ENCODE measurements at places on chromosomes 1 and 21.
A peak's percentile ranks its signal among the peaks of the same experiment; 100 is the strongest.

DNA sequence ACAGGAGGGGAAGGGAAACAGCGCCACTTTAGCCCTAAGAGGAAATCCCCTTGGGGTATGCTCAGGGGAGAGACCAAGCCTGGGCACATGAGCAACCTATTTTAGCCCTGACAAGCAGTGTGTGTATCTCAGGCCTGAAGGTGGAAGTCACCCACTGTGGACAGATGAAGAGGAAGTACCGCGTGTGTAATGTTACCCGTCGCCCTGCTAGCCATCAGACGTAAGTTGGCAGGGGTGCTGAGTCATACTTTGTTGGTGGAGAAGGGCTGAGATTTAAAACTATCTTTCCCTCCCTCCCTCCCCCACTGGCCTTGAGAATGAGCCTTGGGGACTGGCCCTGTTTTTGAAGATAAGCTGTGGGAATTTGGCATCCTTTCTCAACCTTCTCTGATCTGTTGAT lies 11.2 kb downstream of the AGO1 start:
- ATAC-seq: peak; percentile 99

- ATAC-seq: no peak
Measured at GRCh38 chr1:24301785-24302175, 17.4 kb upstream of the GRHL3 start.

DNA sequence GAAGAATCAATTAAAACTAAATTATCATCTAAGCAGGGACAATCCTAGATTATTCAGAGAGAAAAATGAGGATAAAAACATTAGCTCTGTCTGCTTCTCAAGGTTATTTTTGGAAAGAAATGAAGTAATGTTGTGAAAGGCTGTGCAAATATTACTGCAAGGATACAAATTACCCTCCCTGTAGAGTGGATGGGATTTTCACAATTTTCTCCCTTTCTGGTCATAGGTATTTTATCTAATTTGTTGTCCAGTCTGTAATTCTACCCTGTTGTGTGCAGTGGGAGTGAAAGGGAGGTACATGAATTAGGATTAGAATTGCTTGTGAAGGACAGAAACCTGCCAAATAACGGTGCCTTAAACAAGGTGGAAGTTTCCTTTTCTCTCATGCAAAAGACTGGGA lies 54.7 kb downstream of the MAP3K7CL start:
- ATAC-seq: no peak

DNA sequence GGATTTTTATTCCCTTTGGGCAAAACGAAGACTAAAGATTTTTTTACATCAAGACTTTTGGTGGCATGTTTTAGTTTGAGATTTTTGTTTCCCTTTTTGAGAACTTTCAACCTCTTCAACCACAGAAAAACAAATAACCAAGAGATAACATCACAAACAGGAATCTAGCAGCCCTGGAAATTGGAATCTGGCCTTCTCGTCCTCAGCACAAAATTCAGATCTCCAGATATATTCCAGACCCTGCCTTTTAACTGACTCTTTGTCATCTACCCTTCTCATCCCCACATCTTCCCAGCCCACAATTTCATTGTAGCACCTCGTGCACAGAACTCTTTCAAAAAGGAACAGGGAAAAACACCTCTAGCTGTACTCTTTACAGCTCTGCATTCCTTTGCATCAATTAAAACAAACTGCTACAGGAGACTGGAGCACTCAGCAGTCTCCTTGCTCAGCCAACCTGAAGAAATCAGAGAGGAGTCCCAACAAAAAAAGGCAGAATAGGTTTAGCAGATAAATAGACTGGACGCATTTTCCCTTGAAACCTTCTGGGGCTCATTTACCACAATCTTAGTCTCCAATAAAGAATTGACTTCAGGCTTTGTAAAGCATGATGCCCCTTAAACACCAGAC lies 251.0 kb downstream of the TTLL7 start:
- ATAC-seq: no peak

GRCh38 chr1:200963076-200963475 lies 60.4 kb downstream of the KIF21B start:
- no peak for ATAC-seq

Measured in stimulated activated memory B cell treated with anti-CD40 and anti-IgM and Interleukin-4, amounts not matched to agents 10 μg/mL and 1 μg/mL and 100 μg/mL, for 72 hours (primary cell).